ENCODE measurements at places on chromosomes 4 and X.

DNA sequence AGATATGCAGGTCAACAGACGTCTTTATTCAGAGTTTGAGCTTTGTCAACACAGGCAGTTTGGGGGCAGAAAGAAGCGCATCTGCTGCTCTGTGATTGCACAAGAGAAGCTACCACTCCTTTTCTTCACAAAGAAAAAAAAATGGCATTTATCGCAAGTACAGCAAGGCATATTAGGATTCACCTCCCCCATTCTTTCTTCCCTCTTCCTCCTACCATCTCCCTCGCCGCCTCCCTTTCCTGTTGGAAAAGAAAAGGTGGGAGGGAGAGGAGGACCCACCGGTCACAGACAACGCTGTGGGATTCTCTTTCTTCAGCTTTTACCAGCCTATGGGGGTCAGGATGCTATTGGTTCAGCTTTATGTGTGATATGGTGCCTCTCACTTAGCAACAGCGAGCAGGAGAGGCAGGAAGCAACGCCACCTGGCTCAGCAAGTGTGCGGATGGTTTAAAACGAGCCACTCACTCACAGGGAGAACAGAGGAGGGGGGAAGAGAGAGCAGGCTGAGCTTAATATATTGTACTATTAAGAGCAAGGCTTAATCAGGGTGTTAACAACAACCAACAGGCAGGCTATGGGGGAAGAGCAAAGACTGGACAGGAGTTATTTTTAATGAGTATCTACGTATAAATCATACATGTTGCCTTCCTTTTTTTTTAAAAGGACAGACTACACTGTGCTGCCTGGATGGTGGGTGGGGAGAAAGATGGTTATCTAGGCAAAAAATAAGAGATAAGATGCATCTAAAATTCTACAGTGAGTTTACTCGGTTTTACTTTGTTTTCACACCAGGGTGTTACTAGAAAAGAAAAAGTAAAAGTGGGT is 104.7 kb downstream of the MAML3 start:
- DNase-seq, result peak; percentile 52

DNA sequence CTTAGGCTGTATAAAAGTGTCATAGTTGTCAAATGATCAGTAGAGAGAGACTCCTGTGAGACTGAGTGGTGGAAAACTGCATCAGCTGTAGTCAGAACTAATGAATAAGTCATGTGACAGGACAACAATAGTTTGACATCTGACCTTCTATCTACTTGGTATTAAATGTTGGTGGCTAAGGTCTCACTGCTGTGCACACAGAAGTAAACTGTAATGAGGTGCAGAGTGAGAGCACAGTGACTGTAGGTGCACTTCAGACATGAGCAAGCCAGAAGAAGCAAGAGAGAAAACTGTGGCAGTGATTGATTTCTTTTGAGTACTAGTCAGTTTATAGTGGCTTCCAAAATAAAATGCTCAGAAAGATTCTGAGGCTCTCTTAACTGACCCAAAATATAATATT is 803.6 kb downstream of the RAPGEF2 start:
- no peak for DNase-seq

DNA sequence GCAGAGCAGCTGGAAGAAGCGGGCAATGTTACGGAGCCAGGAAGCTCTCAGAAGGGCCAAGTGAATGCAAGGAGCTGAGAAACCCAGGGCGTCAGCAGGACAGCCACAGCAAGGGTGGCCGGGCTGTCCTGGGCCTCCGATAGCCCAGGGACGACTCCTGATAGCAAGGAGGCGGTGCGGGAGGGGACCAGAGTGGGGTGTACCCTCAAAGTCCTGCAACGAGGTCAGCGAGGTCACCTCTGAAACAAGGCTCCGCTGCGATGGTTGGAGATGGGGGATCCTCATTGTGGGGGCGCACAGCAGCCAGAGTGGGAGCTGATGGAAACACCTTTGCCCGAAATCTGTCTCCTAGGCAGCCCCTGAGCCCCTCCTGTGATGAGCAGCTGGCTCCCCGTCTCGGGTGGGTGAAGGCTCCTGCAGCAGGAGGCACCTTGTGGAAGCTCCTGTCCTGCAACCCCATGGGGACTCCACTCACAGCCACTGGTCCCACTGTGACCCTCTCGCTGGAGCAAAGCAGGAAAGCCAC is 4.3 kb upstream of the CCNQ start:
- no peak for DNase-seq

DNA sequence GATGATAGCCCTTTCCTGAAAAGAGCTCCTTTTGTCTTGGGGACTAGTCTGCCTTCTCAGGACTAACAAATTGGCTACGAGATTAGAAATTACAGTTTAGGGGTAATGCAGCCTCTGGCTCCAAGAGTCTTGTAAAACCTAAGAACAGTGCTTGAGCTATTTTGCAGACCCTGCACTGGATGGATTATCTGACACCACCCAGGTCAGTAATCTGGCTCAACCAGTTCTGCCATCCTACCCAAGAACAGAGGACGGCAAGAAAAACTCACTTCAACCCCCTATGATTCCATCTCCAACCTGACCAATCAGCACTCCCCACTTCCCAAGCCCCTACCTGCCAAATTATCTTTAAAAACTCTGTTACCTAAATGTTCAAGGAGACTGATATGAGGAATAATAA is 225.1 kb downstream of the FAM47A start:
- no peak for DNase-seq

GRCh38 chr4:7828011-7828720 is 111.5 kb downstream of the AFAP1 start:
- DNase-seq, result peak; percentile 65

DNA sequence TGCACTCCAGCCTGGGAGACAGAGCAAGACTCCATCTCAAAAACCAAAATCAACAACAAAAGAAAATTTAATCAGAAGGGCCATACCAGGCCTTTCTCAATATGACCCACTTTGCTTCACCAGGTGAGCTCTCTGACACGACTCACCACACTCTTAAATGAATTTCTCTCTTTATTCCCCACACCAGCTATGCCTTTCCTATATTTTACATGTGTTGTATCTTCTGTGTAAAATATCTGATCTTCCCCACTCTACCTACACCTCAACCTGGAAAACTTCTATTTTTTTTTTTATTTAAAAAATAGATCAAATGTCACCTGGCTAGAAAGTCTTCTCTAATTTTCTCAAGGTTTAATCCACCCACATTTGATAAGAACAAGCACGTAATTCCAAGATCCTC is 77.6 kb upstream of the SLC39A8 start:
- DNase-seq, result no peak

DNA sequence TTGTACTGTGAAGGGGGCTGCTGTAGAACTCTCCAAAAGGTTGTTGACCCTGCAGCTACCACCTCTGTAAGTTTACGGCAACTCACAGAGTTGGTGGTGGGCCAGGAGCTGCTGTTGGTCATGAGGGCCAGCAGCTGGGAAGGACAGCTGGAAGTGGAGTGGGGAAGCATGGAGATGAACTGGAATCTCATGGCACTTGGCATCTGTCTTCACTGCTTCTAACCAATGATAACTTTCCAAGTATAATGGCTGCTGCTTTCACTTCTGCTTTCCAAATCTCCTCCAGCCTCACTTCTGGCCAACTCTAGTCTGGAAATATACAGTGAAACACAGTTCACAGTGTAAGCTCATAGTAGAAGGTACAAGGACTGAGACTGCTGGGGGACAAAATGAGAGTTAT is 126.5 kb upstream of the INTU start:
- no peak for DNase-seq

GRCh38 chr4:79013756-79014155 is 74.5 kb upstream of the PAQR3 start:
- no peak for DNase-seq

- no peak for DNase-seq
These were observed 22.2 kb downstream of the TMEM184C start for GRCh38 chr4:147639388-147639787.

DNA sequence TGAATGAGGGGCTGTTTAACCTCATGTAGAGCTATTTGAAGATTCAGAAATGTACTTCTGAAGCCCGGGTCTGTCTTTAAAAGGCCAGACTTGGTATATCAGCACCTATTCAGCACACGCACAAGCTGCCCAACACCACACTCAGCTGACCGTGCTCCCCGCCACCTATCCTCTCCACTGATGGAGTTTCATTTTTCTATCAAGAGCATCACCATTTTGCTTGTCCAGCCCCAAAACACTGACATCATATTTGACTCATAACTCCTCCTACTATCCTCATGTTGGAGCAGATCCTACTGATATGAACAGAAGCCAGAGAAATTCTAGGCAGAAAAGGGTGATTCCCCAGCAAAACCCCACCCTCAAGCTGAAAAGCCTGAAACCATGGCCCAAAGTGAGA is 100.3 kb downstream of the SORBS2 start:
- DNase-seq, result no peak

- DNase-seq, result no peak
These were observed 298.9 kb upstream of the MAGEB16 start for GRCh38 chrX:35499071-35499862.

- no peak for DNase-seq
These were observed 69.7 kb downstream of the PDGFC start for GRCh38 chr4:156901871-156902270.

GRCh38 chrX:131869182-131869581 is 153.9 kb upstream of the STK26 start:
- DNase-seq, result no peak

- no peak for DNase-seq
These were observed 83.3 kb downstream of the FAM184B start for GRCh38 chr4:17698116-17698515.

DNA sequence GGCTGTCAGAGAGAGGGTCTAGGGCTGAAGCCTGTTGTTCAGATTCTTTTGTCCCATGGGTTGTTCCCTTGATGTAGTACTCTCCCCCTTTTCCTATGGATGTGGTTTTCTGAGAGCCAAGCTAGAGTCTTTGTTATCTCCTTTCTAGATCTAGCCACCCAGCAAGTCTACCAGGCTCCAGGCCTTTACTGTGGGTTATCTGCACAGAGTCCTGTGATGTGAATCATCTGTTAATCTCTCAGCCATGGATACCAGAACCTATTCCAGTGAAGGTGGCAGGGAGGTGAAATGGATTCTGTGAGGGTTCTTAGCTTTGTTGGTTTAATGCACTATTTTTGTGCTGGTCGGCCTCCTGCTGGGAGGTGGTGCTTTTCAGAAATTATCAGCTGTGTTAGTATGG is 109.5 kb downstream of the PRR32 start:
- no peak for DNase-seq

DNA sequence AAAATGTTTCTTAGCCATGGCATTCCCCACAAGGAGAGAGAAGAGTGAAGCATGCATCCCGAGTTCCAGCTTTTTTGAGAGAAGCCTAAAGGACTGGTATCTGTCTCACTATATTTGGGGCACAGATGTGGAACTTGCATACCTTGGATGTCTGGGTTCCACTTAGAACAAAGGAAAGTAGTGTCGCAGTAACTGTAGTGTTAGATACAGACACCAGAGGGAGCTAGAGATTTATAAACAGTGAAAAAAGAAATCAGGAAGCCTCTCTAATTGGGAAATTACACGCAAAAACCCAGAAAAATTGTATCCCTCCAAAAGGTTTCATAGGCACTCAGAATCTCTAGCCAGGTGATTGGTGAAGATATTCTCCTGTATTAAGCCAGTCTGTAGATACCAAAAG is 34.4 kb downstream of the AGTR2 start:
- no peak for DNase-seq

- DNase-seq, result no peak
These were observed 336.6 kb upstream of the MAD2L1 start for GRCh38 chr4:120403296-120403695.

DNA sequence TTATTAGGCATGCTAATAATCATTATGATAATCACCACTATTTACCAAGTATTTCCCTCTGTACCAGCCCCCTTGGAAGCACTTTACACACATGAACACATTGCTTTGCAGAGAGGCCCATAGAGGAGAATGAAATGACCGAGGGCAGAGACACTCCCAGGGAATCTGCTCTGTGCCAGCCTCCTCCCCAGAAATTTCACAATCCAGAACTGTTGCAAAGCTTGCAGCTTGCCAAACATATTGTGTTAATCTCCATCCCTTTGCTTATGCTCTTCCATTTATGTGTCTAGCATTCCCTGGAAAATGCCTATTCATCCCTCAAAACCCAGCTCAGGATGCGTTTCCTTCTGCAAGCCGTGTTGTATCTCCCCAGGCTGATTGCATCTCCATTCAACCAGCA is 37.8 kb downstream of the CYTL1 start:
- DNase-seq, result no peak

DNA sequence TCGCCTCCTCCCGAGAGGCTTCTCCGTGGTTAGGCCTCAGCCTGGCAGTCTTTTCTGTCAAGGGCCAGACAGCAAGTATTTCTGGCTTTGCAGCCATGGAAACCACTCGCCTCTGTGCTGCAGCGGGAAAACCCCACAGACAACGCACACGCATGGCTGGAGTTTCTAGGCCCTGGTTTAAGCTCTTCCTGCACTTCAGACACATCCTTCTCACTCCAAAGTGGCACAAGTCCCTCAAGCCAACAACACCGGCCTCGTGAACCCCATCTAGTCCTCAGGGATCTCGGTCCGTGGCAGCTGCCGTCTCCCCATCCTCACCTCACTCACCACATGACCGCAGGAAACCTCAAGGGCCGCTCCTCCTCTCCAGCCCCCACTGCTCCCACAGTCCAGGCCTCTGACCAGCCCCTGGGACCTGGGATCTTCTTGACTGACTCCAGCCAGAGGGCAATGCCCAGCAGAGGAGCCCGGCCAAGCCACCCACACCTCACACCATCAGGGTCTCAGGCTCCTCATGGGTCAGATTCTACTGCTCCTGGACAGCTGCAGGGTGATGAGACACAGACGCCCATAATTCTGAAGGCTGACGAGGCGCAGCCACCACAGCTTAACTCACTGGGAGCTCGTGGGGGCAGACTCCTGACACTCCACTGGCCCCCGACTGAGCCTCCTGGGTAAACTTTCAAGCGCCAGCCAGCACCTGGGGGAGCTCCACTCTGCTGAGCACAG is 21.7 kb downstream of the LETM1 start:
- DNase-seq, result no peak

- no peak for DNase-seq
These were observed 36.4 kb downstream of the HTRA3 start for GRCh38 chr4:8305851-8306471.

DNA sequence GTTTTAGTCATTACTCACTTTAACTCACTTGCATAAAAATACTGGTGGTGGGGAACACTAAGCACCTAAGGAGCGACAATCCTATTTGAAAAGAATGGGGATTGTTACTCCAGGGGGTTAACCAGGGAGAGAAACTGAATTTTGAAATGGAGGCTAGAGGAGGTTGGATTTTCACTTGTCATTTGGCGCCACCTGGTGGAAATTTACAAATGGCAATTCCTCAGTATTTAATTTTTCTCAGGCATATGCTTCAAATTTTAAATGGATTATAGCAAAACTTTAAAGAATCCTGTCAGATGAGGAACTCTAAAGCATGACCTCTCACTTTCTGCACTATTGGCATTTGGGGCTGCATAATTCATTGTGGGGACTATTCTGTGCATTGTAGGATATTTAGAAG is 2.7 kb upstream of the GEMIN8 start:
- DNase-seq, result peak; percentile 54

GRCh38 chr4:6960154-6960553 is 50.5 kb downstream of the TBC1D14 start:
- DNase-seq, result no peak

GRCh38 chr4:47210828-47211227 is 179.5 kb downstream of the GABRB1 start:
- no peak for DNase-seq

GRCh38 chrX:17584248-17584681 is 153.0 kb upstream of the SCML1 start:
- no peak for DNase-seq

GRCh38 chr4:139603576-139604410 is 47.8 kb upstream of the SETD7 start:
- DNase-seq, result peak; percentile 9

All from stimulated activated CD4-positive, alpha-beta T cell treated with anti-CD3 and anti-CD28 coated beads, Interleukin-15, amount 100 ng/mL, for 24 hours (primary cell).